ENCODE measurements at places on chromosomes 4 and X.

DNA sequence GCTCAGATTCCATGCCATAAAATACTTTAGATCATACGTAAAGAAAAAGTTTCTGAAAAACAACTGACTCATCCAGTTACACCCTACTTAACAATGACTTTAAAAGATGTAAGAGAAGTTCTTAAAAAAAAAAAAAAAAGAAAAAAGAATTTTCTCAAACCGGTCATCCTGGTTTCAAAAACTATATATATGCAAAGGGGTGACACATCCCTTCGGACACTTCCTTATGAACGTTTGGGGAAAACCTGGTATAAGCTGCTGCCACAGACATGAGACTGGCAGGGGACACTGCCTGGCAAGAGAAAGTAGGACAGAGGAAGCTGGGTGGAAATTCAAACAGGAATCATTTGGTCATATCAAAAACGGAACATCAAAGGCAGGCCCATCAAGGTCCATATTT is 81.2 kb upstream of the PRSS48 start:
- DNase-seq, result no peak

- DNase-seq, result no peak
Observed at GRCh38 chr4:13989501-13989900, 362.0 kb upstream of the BOD1L1 start.

- no peak for DNase-seq
Observed at GRCh38 chrX:112642349-112642748, 37.4 kb downstream of the LHFPL1 start.

DNA sequence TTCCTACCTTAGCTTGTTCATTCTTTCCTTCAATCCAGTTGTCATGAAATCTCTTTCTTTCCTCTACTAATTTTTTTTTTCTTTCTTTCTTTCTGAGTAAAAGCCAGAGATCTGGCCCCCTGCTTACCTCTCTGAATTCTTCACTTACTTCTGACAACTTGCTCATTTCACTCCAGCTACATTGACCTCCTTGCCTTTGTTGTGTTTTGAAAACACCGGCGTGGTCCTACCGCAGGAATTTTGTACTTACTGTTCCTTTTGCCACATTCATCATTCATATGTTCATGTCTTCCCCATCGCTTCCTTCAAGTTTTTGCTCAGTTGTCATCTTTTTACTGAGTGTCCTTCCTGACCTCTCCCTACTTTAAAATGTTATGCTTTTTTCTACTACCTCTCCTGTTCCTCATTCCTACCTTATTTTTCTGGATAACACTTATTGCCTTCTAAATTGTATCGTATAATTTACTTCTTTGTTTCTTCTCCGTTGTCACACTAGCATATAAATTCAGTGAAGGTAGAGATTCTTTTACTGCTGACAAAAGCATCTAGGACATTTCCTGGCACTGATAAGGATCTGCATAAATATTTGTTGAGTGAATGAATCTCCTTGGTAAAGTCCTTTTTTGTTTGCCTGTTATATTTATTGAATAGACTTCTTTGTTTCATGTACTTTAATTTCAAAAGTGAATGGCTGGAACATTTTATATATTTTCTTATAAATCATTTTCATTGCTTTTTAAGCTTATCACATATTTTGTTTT is 74.4 kb downstream of the NFKB1 start:
- DNase-seq, result no peak

GRCh38 chr4:17762726-17763125 is 18.7 kb downstream of the FAM184B start:
- DNase-seq, result no peak

DNA sequence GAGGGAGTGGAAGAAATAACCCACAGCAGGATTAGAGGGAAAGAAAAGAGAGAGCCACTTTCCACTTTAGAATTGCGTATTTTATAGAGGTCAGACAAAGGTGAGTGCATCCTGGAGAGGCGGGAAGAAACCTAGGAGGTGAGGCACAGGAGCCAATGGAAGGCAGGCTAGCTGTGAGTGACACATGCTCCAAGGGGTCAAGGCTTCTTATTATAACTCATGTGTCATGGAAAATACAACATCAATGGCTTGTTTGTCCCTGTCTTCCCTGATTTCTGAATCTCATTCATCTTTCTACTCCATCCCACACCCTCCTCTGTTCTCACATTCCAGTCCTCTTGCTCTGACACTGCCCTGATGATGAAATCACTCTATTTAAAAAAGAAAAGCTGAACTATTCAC is 14.4 kb downstream of the ANXA3 start:
- DNase-seq, result no peak

GRCh38 chrX:155744534-155744933 is 131.8 kb upstream of the TMLHE start:
- DNase-seq, result no peak

DNA sequence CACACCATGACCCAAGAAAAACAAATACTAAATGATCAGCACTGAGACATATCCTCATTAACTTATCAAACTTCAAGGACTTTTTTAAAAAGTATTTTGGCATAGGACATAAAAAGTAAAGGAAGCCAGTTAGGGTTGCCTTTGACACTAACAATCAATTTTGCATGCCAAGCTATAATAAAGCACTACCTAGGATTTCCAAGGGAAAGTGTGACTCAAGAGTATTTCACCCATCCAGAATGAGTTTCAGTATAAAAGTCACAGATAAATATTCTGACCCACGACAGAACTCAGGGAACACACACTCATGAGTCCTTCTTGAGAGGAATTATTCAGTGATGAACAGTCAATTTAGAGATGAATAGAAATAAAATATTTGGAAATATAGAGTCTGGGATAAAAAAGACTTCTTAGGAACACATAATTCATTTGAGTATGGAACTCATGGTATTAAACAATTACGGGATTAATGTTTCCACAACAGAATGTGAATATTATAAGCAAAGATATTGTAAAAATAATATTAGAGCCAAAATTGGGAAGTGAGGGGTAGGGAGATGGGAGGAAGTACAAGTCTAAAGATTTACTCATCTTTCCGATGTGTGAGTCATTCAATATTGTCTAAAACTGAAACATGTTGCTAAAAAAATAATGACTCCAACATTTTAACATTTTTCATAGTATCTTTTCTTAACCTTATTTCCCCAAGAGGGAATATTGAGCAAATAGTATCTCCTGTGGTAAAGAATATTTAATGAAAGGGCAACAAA is 143.5 kb upstream of the LNX1 start:
- no peak for DNase-seq

DNA sequence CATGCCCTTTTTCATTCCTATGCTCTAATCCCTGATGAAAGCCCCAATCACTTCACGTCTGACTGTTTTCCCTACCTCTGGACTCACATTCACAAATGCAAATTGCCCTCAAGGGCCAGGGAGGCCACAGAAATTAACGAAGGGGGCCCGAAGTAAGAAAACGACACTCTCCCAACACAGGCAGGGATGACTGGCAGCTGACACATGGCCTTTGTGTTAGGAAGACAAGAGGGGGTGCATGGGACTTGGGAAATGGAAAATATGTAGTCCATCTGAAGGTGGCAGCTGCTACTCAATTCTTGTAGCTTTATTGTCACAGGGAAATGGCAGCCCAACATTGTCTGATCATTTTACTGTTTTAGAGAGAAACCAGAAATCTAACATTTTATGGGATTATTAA is 12.3 kb upstream of the SPARCL1 start:
- no peak for DNase-seq

DNA sequence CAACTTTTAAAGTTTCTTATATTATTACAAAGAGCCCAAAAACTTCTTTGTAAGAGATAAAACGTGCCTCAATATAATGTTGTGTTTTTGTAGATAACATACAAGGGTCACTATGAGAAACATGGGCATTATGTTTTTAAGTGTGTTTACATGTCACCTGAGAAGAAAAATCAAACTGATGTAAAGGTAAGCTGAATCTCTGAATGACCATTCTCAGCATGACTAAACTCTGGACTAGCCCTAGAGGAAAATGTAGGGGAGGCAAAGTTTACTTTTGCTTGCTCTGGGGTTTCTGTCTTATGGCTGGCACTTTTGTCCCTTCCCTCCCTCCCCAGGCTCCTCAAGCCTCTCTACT is 6.8 kb downstream of the MEPE start:
- DNase-seq, result no peak

DNA sequence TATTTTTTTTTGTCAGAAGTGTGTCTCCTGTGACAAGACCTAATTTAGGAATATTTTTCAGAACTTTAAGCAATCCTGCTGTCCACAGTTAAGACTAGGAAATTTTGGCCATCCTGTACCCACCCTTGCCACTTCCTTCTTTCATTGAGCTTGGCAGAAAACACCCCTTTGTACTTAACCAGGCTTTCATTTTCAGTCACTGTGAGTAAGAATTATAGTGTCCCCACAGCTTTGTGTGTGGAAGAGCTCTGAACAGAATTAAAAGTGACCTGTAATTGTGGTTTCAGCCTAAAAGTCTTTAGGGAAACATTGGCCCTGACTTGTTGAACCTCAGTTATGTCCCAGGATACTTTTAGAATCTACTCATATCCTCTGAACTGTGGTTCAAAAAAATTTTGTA is 153.7 kb upstream of the BMP3 start:
- no peak for DNase-seq

GRCh38 chr4:139184129-139184528 is 7.1 kb upstream of the ELF2 start:
- DNase-seq, result no peak

GRCh38 chrX:77433001-77433400 is 14.2 kb upstream of the FGF16 start:
- DNase-seq, result no peak

- no peak for DNase-seq
Observed at GRCh38 chr4:182370491-182370890, 127.3 kb downstream of the TENM3 start.

DNA sequence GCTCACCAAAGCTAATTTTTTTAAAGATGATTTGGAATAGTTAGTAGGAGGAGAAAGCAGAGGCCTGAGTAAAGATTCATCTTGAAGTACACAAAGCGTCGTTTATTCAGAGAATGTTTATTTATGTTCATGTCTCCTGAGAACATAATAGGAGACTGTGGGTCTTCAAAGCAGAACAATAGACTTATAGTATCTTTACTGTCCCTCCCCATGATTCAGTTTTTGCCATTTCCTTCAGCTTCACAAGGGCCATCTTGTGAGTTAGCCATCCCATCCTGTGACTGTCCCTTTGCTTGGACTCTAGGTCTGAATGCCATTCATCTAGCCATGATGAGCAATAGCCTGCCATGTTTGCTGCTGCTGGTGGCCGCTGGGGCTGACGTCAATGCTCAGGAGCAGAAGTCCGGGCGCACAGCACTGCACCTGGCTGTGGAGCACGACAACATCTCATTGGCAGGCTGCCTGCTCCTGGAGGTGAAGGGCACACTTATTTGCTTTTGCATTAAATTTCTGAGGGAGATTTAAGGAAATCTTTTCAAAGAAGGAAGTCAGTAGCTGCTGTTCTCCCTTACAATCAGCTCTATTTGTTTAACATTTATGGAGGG is 105.8 kb downstream of the NFKB1 start:
- no peak for DNase-seq

- no peak for DNase-seq
Observed at GRCh38 chrX:134908356-134908755, 82.4 kb upstream of the SMIM10 start.

GRCh38 chrX:97672138-97672537 is 788.4 kb downstream of the RPA4 start:
- no peak for DNase-seq

DNA sequence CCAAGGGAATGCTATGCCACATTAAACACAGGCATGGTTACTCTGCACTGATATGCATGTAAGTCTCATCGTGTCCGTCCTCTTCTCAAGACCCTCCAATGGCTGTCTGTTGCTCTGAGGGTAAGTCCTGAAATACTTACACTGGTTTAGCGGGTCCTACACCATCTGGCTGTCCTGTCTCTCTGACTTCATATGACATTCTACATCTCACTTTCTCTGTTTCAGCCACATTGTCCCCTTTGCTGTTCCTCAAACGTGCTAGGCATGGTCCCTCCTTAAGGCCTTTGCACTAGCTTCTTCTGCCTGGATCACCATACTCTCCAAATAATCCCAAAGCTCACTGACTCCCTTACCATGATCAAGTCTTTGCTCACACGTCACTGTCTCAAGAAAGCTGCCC is 131.4 kb downstream of the PALLD start:
- no peak for DNase-seq

GRCh38 chrX:38732866-38733265 is 68.4 kb upstream of the MID1IP1 start:
- DNase-seq, result no peak

GRCh38 chr4:41718907-41719306 is 29.6 kb downstream of the PHOX2B start:
- DNase-seq, result no peak

DNA sequence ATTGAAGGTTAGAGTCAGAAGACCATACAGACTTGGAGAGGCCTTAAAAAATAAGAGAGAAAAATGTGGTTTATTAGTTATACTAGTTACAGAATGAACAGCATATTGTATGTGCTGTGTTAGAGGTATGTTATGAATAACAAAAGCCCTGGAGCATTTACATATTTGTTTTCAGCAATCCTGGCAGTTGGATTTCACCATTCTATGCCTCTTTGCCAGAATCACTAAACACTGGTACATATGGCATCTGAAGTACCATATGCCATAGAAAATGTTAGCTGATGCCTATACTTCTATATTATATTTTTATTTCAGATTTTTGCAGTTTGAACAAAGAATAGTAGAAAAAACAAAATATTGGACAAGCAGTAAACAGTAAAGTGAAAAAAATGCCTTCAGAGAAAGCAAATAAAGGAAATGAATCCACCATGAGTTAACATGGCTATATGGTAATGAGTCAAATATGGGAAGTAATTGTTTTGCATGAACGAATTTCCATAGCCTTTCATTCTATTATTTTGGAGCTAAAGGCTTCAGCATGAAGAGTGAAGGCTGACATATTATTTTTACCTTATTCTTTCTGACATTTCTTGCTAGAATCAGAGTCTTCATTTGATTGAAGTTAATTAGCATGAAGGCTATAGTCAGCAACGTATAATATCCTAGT is 41.9 kb upstream of the PRDM8 start:
- DNase-seq, result no peak

GRCh38 chr4:181971411-181971810 is 271.8 kb upstream of the TENM3 start:
- no peak for DNase-seq

- no peak for DNase-seq
Observed at GRCh38 chrX:13168269-13168668, 123.8 kb upstream of the FAM9C start.

DNA sequence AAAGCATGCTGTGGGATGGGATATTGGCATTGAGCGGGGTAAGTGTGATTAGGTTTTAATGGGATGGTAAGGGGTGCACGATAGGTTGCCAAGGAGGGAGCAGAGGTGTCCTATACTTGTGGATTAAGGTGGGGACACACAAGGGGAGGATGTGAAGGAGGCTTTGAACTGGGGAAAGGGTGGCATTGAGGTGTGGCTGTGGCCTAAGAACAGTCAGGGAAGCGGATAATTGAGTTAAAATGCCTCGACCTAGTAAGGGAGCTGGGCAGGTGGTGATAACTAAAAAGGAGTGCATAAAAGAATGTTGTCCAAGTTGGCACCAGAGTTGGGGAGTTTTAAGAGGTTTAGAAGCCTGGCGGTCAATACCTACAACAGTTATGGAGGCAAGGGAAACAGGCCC is 17.5 kb downstream of the KLKB1 start:
- no peak for DNase-seq
